ENCODE measurements at places on chromosomes 5 and 9.

- DNase-seq = no peak
Measured at GRCh38 chr5:24767086-24767485, 122.3 kb upstream of the CDH10 start.

DNA sequence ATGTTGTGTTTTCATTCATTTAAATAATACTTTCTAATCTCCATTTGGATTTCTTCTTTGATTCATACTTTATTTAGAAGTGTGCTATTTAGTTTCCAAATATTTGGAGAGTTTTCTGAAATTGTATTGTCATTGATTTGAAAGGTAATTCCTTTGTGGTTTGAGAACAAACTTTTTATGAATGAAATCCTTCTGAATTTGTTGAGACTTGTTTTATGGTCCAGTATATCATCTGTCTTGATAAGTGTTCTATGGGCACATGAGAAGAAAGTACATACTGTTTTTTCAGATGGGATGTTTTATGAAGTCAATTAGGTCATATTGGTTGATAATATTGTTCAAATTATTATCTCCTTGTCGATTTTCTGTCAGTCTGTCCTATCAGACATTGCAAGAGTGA, 953.8 kb downstream of the NR2F1-AS1 start:
- no peak for DNase-seq

DNA sequence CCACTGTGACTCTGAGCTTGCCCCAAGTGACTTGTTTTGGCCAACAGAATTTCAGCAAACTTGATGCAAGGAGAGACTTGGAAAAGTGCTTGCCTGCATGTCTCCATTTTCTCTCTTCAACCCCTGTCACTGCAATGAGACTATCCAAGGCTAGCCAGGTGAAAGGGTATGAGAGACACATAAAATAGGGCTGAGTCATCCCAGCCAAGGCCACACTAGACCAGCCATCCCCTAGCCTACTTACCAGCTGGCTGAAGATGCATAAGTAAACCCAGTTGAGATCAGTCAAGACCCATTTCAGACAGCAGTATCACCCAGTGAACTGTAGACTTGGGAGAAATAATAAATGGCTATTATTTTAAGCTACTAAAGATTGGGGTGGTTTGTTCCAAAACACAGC, 52.9 kb upstream of the VLDLR start:
- no peak for DNase-seq

DNA sequence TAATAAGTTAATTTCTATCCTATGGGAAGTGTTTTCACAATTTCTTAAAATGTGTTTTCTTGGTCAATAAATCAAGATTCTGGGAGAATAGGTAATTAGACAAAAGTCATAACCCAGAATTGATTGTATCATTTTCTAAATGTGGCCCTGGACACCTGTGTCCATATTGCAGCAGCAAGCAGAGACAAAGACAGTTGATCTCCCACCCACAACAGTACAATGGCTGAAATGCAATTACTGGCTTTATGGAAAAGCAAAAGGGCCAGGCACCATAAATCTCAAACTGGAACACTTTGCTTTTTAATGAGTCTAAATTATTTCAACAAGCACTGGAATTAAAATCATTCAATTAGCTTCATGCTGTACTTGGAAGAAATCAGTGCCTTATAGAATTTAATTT, 157.2 kb downstream of the ESM1 start:
- DNase-seq = no peak

DNA sequence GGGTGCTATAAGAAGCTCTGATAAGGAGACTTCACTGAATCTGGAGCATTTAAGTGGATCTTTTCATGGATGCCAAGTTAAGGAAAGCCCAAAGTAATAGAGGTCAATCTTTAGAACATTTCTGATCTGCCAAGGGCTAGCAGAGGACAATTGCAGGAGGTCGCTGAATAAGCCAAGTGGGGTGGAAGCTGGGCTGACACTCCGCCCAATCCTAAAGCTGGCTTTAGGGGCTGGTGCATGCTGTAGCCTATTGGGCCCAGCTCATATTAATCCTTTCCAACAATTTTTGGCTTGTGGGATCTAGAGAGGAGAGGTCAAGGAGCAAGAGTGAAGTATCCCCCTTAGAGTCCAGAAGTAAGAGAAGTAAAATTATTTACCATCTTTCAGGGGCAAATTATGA, 526.5 kb downstream of the RAB3C start:
- DNase-seq = no peak
